HCT116 (cell line): ENCODE measurements at places on chromosomes 12 and 14.

DNA sequence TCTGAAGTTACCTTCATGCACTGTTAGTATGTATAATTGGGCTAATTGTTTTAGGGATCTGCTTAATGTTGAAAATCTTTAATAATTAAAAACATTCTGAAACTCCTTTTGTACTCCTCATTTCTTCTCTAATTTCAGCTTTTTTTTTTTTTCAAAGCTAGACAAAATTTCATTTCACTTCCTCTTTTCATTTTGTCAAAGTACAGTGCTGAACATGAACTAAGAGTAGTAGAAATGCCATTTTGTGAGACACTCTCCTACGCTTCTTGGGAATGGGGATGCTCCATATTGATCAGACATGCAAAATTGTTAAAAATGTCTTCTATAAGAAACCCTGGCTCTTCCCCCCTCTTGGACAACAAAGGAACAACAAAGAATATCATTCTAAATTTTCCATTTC lies 1.7 kb downstream of the ABCD2 start:
- no peaks in the 10 kb centered on the region for H3K36me3 ChIP-seq
- no peak for DNase-seq
- no peak overlapping the region for H3K27ac ChIP-seq
- H3K4me3 ChIP-seq: no peak overlapping the region
- peaks cover 13% of the 10 kb centered on the region; the same call in 1 of the 2 replicates for H3K4me1 ChIP-seq

DNA sequence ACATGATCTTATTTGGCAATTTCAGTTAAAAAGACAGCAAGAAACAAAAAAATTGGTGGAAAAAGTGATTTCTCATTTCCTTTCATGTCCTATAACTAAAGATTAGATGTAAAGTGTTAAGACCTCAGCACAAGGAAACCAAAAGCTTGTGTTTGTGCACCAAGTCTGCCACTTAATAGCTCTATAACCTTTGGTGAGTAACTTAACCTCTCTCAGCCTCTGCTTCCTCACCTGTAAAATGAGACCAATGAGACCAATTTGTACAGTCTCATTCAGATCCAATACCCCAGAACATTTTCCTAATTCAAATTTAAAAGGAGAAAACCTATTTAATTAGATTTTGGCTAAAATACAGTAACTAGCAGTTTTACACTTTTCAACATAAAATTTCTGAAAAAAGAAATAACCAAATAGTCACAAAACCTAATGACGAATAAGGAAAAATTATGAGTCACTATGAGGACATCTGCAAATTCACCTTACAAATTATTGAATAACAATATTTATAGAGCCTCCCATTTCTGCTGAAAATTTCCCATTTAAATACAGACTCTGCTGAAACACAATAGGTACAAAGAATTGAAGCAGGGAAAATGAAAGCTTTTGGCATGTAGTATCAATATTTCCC lies 71.1 kb downstream of the EPS8 start:
- peak; percentile 40 for DNase-seq
- H3K27ac ChIP-seq: no peak overlapping the region
- no peaks in the 10 kb centered on the region for H3K27me3 ChIP-seq

- DNase-seq: no peak
- H3K27me3 ChIP-seq: no peaks in the 10 kb centered on the region
- no peak overlapping the region for H3K4me3 ChIP-seq
- H3K4me1 ChIP-seq: no peaks in the 10 kb centered on the region
- no peak overlapping the region for H3K27ac ChIP-seq
- H3K36me3 ChIP-seq: 0 out of 2 replicates have a peak, but pooled peaks cover 5% of the 10 kb centered on the region
Observed at GRCh38 chr12:62328296-62328921, 68.2 kb downstream of the USP15 start.

GRCh38 chr12:3743803-3744202 lies 9.1 kb downstream of the CRACR2A start:
- peaks cover 12% of the 10 kb centered on the region; the same call in 1 of the 2 replicates for H3K36me3 ChIP-seq
- H3K4me1 ChIP-seq: no peaks in the 10 kb centered on the region
- no peak for DNase-seq
- H3K27ac ChIP-seq: no peak overlapping the region
- no peak overlapping the region for H3K4me3 ChIP-seq
- H3K27me3 ChIP-seq: no peaks in the 10 kb centered on the region
